Fibroblast of skin of right biceps (primary cell): ENCODE measurements at places on chromosomes 11 and 22.

DNA sequence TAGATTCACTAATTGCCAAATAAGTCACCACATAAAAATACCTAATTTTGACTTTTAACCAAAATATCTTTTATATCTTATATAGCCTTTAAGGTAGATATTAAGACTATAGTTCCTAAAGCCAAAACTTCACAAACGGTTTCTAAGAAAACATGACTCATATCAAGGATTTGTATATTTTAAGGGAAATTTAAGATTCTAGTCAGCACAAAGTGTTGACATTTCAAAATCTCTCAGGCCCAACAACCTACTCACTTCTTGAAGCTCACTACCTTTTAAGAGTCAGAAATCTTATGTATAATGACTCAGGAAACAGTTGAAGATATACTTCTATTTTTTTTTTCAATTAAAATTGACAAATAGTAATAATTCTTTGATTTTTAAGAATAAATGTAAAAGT, 221.9 kb downstream of the SBF2 start:
- peak; percentile 25 for DNase-seq

DNA sequence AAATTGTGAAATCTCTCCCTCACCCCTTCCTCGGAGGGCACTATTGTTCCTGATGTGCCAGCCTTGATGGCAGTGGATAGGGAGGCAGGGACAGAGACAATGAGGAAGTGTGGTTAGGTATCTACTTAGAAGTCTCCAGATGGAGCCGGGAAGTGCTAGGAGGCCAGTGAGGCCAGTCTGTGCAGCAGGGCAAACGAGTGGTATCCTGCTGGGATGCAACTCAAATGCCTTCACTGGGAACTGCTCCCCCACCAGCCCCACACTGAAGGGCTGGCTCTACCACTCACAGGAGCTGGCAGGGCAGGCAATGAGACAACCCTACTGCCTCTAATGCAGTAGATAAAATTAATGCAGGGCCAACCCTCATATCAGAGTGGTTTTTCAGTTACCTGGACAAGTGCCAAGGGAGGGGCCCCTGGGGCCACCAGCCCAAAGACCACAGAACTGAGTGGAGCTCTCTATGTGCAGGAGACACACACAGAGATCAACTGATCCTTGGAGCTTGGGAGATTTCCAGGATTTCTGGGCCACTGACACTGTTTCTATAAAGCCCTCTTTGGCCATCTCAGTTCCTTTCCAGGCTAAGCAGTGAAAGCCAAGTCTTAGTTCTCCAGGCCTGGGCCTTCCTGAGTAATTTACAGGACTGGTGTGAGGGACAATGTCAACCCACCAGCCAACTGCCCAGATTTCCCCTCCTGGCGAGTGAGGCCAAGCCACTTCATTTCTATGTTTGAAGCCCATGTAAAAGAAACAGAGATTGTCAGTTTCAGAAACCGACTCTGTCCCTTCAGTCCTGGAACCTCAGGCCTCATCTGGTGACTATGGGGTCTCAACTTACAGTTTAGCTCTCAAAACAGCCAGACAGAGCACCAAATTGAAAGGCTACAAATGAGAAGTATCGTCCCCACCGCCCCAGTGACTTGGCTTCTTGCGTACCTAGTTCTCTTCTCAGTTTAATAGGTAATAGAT, 4.1 kb downstream of the MIF start:
- DNase-seq = no peak

GRCh38 chr11:87616511-87616910, 558.7 kb downstream of the RAB38 start:
- no peak for DNase-seq

DNA sequence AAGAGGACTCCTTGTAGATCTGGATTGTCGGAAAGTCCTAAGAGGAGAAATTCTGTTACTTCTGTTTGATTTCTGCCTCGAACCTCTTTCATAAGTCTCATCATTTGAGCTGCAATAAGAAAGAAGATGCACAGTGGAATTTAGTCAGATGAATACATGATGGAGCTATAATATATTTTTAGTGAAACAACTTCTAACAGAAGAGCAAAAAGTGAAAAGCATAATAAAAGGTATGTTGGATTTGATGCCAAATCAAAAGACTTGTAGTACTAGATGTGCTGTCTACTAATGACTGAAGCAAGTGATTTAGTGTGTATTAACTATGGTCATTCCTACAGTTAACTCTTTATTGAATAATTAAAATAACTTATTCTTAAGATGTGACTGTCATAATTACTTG, at the start of gene OR5AP2:
Gene OR5AP2 (minus strand): TSS at position 101 of the 400 bp plus-strand sequence. CDS start 0 bp downstream, at position 101.
- DNase-seq = no peak

- DNase-seq = no peak
Measured at GRCh38 chr11:35546317-35546716, 20.9 kb upstream of the PAMR1 start.

GRCh38 chr22:49103314-49104059, 724.2 kb downstream of the BRD1 start:
- no peak for DNase-seq

DNA sequence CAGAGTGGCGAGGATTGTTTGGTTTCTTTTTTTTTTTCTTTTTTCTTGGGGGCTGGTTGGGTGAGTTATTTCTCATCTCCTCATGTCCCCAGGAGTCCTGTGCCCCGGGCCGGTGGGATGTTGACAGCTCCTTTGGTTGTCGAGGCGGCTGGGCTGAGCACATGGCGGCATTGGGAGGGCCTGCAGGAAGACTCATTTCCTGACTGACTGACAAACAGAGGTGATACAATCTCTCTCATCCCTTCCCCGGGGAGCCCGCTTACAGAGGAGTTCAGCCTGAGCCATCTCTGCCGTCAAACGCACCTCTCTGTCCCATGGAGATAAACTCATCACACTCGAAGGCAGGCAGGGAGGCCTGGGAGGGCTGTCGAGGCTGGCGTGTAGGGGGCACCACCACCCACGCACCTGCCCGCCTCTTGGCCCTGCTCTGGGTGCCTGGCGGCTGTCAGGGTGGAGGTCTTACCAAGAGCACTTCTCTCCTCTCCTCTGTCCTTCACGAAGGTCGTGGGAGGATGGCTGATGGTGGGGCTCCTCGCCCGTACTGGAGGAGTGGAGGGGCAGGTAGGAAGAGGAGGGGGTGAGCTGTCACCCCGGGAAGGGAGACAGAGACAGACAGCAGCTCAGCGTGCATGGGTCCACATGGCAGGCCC, 60.0 kb upstream of the NECTIN1 start:
- DNase-seq = no peak

GRCh38 chr11:125941267-125941618, 4.6 kb upstream of the VSIG10L2 start:
- DNase-seq = no peak

DNA sequence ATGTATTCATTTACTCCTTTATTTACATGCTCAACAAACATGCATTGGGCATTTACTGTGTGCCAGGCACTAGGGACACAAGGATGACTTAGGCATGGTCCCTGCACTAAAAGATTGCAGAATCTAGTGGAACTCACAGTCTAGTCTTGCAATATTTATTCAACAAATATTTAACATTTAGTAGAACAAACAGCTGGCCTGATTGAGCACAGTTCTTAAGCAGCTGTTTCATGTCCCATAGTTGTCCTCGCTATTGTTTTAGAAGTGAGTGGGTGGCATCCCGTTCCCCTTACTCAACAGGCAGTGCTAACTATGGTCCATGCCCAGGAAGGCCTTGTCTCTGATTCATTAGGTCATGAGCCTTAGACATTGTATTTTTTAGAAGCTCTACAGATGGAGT, 459.9 kb upstream of the CADM1 start:
- no peak for DNase-seq

GRCh38 chr11:75667831-75668450, 897 bp downstream of the MAP6 start:
- peak; percentile 67 for DNase-seq

- peak; percentile 85 for DNase-seq
Measured at GRCh38 chr11:210122-210802, 2.8 kb downstream of the RIC8A start.

- DNase-seq = no peak
Measured at GRCh38 chr22:48052621-48052890, 1290.1 kb downstream of the TBC1D22A start.

- DNase-seq = no peak
Measured at GRCh38 chr22:37043209-37043827, 8.2 kb upstream of the KCTD17 start.

DNA sequence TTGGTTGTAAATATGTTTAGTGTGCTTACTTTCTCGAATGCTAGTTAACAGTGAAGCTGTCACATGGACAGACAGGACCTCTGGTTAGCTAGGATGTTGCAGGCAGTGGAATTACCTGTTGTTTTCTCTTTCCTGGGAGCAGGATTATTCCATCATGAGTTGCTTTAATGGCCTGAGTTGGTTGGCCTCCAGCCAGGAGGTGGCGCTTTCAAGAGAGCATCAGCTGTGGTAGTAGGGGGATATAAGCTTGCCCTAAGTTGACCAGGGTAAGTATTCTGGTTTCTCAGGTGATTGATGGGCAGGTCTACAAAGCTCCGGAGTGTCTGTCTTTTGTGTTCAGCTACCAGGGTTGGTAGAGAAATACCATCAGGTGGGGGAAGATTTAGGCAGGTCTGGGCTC, 43.5 kb downstream of the NELL1 start:
- no peak for DNase-seq

GRCh38 chr11:9804419-9804902, 140.6 kb downstream of the SWAP70 start:
- DNase-seq = no peak

DNA sequence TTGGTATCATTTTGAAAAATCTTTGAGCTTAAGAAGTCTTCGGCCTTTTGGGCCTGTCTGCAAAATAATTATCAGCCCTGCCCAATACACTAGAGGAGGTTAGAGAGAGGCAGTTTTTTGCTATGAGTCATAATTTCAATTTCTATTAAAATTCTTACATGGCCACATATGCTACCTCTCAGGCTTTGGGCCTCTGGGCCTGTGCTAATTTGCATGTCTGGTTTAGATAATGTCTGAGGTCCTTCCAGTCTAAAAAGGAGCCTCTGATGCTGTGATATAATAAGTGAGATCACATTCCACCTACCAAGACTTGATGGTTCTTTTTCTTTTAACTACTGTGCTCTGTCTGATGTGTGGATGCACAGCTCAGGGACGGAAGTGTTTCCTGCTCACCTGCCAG, 70.8 kb downstream of the KCNJ1 start:
- peak; percentile 79 for DNase-seq

DNA sequence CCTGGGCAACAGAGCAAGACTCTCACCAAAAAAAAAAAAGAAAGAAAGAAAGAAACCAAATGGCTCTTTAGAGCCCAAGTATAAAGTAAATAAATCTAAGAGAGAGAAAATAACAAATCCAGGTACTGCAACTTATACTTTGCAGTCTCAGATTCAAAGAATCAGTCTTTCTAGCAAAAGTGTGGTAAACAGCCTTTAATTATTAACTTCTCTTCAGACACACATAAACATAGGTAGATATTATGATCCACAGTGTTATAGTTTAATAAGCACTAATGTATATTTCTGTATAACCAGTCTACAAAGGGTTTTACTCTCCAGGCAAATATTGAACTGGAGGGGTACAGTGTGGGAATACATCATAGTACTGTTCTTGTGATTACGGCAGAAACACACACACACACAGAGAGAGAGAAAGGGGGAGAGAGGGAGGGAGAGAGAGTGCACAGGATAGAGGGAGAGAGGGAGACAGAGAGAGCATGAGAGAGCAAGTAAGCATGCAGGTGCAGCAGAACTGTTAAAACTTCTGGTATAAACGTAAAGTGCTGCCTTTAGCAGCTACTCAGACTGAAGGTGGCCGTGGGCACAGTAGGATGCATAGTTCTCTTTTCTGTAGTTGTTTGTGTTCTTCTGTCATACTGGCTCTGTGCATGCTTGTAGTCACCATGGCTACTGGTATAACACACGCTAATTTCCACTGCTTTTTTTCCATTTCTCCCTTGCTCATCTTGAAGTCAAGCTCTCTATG, 32.3 kb downstream of the MTMR2 start:
- DNase-seq = no peak

DNA sequence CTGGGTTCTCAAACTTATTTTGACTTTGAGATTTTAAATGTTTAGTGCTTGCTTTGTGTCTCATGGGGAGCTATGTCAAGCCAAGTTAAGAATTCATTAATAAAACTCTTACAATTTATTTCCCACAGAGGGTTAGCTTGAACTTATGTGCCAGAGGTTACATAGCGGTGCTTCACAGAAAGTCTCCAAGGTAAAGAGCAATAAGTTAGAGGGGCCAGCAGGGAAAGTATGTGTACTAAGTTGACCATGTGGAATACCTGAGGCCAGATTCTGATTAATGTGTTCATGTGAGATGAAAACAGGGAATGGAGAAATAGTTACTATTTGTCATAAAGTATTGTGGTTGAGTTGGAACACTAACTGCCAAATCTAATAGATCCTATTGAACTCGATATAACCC, 149.3 kb downstream of the TMEM135 start:
- no peak for DNase-seq

- DNase-seq = peak; percentile 6
Measured at GRCh38 chr11:38274031-38274430, 1676.0 kb upstream of the RAG2 start.

DNA sequence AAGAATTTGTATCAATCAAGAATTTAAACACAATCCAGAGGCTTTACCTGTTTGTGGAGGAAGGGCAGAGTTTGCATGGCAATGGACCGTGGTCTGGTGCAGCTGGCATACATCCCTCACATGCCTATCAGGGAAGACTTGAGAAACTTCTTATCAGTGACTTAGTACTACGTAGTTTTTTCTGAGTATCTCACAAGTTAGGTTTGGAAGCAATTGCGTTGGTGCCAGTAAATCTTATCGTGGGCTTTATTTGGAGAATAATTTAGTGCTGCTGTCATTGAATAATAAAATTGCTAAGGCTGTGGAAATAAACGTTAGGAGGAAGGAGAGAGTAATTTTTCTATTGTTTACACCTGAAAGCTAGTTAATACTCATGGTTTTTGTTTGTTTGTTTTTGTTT, 72.3 kb downstream of the PRMT3 start:
- no peak for DNase-seq

- DNase-seq = peak; percentile 68
Measured at GRCh38 chr22:22210375-22210774, 34.2 kb upstream of the VPREB1 start.

GRCh38 chr11:69109101-69109500, 46.6 kb upstream of the SMIM38 start:
- DNase-seq = no peak

DNA sequence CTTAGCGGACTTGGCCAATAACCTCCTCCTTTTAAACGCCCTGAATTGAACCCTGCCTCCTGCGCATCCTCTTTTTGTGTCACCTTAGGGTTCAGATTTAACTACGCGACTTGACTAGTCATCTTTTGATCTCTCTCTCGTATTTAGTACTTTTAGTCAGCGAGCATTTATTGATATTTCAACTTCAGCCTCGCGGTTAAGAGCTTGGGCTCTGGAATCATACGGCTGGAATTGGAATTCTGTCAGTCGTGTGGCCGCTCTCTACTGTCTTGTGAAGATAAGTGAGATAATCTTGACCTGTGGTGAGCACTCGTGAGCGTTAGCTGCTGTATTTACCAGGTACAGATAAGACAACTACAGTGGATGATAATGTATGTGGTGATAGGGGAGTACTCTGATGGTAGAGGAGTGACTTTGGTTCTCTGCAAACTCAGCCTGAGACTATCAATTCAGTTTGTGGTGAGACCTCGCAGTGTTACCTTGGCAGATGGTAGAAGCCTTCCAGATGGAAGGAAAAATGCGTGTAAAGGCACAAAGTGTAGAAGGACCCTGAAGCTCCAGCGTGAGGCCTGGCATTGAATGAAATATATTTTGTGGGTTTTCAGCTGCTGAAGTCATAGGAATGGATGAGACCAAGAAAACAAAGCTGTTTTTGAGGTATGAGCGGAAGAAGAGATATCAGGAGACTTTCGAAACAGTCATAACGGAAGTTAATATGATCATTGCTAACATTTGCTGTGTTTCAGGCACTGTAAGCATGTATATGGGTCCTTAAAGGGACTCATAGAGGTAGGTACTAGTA, 682 bp downstream of the ATM start:
- no peak for DNase-seq

- peak; percentile 44 for DNase-seq
Measured at GRCh38 chr11:112797648-112798293, 163.4 kb upstream of the NCAM1 start.
